ENCODE measurements at places on chromosomes 3 and 15.

DNA sequence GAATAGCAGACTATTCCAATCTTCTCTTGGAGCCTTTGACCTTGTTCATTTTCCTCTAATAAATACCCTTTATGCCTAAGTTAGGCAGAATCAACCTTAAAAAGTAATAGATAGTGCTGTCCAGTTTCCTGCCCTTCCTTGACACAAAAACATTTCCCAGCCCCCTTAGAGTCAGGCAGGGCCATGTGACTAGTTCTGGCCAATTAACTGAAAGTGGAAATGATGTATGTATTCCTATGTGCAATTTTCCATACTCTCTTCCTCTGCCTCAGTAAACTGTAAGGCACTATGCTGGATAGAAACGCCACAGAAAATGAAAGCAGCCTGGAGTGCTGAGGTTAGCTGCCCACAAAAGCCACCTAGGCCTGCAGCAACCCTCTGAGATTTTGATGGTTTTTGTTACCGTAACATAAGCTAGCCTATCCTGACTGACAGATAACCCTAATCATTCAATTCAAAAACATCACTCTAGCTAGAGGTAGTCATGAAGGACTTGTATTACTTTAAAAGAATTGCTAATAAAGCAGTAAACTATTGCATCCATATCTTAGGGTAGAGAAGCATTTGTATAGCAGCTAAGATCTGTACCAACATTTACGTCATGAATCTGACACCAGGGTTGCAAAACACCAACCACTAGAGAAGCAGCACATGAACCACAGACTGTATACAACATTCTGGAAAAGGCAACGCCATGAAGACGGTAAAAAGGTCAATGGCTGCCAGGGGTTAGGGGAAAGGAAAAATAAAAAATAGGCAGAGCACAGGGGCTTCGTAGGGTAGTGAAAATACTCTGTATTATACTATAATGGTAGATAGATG lies 112.9 kb downstream of the ULK4 start:
- no peak for DNase-seq

DNA sequence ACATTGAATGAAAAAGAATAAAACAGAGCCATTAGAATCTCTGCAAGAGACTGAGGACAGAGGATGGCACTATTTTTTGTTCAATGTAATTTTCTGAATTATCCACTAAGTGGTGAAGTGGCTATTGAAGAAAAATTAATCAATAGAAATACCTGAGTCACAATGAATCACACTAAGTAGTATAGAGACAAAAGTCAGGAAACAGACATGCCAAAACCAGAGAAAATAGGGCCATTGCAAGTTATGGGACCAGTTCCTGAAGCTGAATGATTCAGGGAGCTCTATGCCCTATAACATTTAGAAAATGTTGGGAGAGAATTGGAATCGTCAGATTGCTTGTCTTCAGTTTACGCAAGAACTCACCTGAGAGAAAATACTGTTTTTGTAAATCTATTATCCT lies 1103.2 kb upstream of the ALCAM start:
- no peak for DNase-seq

DNA sequence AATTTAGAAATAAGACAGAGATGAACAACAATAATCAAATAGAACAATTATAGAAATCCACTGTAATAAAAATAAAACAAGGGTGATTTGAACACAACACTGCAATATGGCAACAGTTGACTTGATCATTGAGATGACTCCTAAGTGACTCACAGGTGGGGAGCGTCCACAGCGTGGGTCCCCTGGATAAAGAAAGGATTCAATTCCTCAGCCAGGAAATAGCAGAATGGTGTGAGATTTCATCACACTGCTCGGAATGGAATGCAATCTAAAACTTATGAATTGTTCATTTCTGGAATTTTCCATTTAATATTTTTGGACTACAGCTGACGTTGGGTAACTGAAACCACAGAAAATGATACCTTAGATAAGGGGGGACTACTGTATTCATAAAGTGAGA lies 82.0 kb downstream of the CNTN3 start:
- no peak for DNase-seq

DNA sequence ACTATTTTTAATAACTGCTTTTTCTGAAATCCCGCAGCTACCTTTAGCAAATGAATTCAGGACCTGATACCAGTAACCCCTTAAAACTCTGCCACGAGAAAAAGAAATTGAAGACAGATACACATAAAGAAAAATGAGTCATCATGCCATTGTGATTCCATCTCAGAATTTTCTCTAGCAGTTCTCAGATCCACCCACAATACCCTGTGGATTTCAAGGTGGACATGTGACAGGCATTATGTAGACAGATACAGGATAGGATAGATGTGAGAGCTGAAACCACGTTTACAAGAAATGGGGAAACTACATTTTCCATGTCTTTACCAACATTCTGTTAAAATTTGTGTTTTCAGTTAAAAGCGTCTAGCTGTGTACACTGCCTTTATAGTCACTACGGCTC lies 291.9 kb upstream of the NR2F2 start:
- DNase-seq: no peak

DNA sequence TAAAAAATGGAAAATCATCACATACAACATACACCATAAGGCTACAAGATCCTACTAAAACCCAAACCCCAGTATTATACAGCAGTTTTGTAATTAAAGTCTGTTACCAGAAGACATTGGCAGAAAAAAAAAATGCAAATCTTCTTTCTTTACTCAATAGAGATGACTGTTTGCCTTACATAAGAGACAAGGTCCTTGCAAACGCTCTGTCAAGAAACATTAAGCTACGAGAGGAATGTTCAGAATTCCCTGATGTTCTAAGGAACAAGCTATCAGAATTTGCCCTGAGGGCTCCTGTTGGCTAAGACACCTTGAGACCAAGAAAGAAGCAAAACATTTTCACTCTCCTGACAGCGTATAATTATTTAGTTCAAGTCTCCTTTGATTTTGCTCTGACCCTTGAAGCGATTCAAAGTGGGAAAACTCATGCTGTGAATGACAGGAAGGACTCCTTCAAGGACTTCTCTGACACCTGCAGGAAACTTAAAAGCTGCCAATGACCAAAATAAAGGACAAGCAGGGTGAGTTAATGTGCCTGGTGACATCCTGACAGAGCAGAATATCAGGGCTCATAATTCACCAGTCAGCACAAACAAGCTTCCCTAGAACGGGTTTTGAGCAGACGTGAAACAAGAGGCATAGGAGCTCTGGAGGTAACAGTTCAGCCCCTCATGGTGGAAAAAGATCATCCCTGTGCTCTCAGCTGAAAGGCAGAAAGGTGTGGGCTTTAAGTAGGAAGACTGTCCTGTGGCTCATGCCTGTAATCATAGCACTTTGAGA lies 2.5 kb downstream of the SCAMP2 start:
- DNase-seq: no peak

DNA sequence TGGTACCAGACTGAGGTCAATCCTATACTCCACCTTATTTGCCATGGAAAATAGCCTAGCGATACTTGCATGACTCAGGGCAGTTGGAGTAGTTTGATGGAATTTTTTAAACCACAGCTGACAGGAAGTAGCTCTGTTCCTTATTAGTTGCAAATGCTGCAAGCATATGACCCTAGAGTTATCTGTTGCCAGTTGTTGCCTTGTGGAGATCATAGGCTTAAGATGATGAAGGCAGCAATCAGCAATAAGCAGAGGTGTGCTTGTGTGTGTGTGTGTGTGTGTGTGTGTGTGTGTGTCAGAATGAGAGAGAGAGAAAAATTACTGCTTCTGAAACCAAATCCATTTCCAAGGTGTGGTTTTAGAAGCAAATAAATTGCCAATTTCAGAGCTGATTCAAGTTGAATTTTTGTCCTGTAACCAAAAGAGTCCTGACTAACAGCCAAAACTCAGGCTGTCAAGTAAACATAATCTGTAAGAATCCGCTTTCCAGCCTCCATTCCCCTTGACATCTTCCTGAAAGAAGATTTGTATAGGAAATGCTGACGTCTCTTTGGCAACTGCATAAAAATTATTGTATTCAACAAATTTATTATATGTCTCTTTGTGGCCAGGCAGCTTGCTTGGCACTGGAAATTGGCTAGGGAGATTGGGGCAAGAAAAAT lies 141.2 kb downstream of the SERPINI1 start:
- no peak for DNase-seq

DNA sequence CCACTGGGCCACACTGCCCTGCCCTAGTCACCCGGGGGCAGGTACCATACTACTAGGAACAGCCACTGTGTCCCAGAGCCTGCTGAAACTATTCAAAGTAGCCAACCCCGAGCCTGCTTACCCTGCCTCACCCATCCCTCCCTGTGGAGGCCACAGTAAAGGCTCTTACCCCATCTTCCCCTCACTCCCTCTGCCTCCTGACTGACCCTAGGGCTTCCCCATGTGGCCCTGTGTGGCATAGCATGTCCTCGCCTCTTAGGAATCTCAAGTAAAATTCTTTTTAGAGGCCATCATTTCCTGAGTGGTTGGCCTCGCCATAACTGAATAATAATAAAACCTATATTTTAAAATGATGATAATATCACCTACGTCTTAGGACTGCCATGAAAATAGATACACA lies 112.2 kb upstream of the SLC6A11 start:
- DNase-seq: no peak
